Activated CD4-positive, alpha-beta T cell treated with anti-CD3 and anti-CD28 coated beads, Interleukin-2, amount 50 U/mL, for 48 hours (primary cell): ENCODE measurements at places on chromosomes 6 and 20.

GRCh38 chr6:53986165-53986720, 125.0 kb upstream of the MLIP start:
- DNase-seq, result peak; percentile 8

DNA sequence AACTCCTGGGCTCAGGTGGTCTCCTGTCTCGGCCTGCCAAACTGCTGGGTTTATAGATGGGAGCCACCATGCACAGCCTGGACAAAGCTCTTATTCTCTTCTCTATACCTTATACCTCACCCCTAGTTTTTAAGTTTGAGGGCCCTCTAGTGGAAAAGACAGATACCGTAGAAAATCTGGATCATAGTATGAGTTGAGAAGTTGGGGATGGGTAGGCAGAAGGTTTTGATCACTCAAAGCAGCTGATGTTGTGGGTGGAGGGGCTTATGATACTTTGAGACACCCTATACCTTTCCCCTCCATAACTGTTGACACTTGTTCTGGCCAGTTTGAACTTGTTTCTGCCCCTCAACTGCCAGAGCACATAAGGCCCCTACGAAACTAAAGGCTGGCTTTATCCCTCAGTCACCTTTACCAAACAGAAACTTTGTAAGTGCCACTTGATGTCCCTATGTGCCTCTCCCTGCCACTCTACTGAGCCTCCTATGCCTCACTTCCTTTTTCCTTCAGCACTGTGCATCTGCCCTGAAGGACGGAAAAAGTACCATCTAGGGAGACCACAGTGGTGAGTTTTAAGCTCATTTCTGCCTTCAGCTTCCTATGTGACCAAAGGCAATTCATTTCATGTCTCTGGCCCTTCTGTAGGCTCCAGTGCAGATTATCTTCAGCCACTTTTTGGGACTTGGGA, 28.6 kb downstream of the RALY start:
- DNase-seq, result no peak

- DNase-seq, result no peak
These were observed 20.0 kb downstream of the BRPF3 start for GRCh38 chr6:36216559-36216958.

GRCh38 chr20:60095456-60095855, 137.2 kb downstream of the CDH26 start:
- no peak for DNase-seq

DNA sequence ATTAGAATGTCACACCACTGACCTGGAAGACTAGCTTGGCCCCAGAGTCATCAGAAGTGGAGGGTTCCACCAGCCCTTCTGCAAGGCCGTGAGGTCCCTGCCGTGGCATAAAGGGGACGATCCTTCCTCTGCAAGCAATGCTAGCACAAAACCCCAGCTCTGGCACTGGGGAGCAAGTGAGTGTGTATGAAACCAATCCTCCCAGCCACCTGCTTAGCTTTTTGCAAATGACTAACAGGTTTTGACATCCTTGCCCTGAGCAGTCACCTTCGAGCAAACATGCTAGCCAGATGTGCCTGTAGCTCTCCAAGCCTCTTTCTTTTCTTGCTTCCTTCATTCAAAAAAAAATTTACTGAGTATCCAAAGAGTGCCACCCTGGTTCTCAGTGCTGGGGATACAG, 8.6 kb downstream of the SULF2 start:
- no peak for DNase-seq

DNA sequence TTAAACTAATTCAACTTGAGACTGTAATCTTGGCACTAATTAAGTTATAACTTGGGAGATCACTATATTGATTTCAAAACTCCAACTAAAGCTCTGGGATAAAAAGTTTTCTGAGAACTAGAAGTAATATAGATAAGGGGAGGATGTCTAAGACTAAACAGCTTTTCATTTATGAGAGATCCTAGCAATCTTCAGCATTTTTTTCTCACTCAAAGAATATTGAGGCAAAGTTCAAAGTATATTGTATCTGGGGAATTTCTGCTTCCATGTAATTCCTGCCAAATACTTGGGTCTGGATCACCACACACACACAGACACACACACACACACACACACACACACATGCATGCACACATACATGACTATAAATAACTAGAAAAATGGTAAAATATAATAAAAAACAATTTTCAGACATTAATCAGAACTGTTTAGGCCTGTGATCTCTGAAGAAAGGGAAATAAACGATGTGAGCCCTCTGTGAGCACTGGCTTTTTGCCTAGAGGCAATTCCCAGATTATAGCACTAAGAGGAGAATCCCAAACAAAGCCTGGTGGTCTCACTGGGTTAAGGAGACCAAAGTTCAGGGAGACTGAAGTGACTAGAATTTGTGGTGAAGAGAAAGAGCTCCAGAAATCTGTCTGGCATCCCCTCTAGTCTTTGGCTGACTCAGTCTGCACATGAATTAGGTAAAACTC, 92.8 kb downstream of the ADAT2 start:
- no peak for DNase-seq

GRCh38 chr6:7959453-7959852, 48.9 kb upstream of the TXNDC5 start:
- no peak for DNase-seq

- no peak for DNase-seq
These were observed 98.4 kb downstream of the SYCP2 start for GRCh38 chr20:59835057-59835447.
